Substantia nigra (tissue), 51 donors: ENCODE measurements at places on chromosomes 3 and 15.

- no peak for DNase-seq
Observed at GRCh38 chr3:23807424-23808015, 1.8 kb downstream of the UBE2E1 start.

DNA sequence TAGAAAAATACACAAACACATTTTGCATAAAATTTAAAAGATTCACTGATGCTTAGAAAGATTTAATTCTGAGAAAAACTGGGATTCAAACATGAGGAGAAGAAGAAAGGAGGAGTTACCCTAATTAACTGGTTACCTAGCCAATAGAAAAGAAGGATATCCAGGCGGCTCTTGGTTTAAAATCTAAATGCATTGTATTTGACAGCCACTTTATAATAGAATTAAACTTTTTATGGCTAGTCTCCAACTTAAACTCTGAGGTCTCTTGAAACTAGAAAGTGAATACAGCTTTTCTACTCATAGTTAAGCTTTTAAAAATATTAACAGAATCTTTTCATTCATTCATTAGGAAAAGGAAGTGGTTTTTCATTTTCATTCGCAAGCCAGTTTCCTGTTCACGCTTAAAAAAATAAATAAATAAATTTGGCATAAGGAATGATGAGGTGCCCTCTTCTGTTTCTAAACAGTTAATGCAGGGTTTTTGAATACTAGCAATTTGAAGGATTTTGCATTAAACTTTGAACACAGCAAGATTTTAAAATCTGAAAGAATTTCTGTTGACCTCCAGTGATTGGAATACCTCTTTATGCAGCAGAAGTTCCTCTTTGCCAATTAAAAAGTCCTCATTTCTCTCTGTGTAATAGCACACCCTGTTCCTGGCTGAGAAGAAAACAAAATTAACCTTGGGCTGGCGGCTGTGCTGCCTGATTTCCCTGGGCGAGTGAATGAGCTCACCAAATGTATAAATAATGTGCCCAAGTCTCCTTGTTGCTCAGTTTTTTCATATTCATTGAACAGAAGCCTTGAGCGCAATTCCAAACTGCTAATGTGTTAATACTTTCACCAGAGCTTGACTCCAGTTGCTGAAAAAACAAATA lies 105.1 kb downstream of the ZMAT3 start:
- DNase-seq: peak; percentile 2

DNA sequence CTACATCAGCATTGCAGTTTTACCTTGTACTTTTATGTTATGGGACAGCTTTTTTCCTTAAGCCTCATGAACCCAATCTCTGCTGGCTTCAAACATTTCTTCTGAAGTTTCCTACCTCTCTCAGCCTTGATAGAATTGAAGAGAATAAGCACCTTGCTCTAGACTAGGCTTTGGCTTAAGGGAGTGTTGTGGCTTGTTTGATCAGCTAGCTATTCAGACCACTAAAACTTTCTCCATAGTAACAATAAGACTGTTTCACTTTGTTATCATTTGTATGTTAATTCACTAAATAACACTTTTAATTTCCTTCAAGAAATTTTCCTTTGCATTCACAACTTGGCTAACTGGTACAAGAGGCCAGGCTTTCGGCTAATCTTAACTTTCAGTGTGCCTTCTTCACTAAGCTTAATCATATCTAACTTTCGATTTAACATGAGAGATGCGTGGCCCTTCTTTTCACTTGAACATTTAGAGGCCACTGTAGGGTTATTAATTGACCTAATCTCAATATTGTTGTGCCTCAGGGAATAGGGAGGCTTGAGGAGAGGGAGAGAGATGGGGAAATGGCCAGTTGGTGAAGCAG lies 8.1 kb upstream of the TIGIT start:
- no peak for DNase-seq

DNA sequence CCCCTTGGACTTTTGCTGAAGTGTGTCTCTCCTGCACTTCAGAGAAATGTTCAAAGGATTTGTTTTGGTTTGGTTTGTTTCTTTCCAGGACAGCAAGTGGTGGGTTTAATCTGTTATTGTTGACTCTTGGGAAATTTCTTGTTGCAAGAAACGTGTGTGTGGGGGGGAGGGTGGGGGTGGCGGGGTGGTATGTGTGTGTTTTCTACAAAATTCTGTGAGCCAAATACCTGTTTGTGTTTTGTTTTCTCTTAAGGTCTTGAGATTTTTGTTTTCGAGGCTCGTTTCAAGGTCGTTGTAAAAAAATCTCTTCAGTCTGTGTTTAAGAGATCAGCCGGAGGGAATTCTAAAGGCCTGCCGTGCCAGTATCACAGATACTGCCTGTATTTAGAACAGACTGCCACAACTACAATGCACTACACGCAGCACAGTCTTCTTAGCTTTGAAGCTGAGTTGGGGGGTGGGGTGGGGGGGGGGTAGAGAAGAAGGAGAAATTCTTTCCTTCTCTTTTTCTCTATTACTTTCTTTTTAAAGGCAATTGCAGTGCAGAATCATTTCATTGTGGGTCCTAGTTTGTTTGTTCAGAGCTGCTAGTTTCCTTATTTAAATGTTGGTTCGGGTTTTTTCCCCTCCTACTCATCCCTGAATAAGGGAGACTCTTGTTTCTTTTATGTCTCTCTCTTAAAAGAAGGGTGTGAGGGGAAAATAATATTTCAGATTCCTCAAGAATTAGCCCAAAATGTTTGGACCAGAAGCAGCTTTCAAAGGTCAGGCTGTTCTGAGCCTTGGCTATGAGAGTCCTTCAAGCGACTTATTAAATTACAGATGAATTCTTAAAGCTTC lies 1.4 kb upstream of the BCL6 start:
- DNase-seq: peak; percentile 40

DNA sequence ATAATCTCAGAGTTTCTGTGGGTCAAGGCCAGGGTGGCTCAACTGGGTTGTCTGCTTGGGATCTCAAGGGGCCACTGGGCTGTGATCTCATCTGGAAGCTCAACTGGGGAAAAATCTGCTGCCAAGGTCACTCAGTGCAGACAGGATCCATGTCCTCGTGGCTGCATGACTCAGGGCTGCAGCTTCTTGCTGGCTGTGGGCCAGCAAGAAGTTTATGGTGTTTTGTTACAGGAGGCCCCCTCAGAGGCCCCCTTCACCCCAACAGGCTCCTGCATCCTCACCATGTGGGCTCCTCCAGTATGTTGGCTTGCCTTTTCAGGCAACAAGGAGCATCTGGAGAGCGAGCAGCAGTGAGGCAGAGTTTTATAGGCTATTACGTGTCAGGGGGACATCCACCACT lies 14.6 kb downstream of the OCA2 start:
- DNase-seq: no peak

- no peak for DNase-seq
Observed at GRCh38 chr3:112097378-112097777, 11.2 kb downstream of the C3orf52 start.

GRCh38 chr15:28935316-28935715 lies 49.5 kb downstream of the APBA2 start:
- peak; percentile 23 for DNase-seq

GRCh38 chr15:42507514-42507913 lies 12.1 kb downstream of the SNAP23 start:
- no peak for DNase-seq
